NCI-H1105 treated with DMSO at 0.1 percent for 48 hours (cell line): ENCODE measurements at places on chromosomes 6 and 20.

- DNase-seq = peak; percentile 40
Observed at GRCh38 chr6:37170273-37171200, 585 bp downstream of the PIM1 start.

- no peak for DNase-seq
Observed at GRCh38 chr6:87922947-87923330, 124.7 kb upstream of the SPACA1 start.

- DNase-seq = no peak
Observed at GRCh38 chr6:44367681-44368080, 19.8 kb upstream of the CDC5L start.

- no peak for DNase-seq
Observed at GRCh38 chr6:114049367-114049966, 78.5 kb upstream of the HDAC2 start.

DNA sequence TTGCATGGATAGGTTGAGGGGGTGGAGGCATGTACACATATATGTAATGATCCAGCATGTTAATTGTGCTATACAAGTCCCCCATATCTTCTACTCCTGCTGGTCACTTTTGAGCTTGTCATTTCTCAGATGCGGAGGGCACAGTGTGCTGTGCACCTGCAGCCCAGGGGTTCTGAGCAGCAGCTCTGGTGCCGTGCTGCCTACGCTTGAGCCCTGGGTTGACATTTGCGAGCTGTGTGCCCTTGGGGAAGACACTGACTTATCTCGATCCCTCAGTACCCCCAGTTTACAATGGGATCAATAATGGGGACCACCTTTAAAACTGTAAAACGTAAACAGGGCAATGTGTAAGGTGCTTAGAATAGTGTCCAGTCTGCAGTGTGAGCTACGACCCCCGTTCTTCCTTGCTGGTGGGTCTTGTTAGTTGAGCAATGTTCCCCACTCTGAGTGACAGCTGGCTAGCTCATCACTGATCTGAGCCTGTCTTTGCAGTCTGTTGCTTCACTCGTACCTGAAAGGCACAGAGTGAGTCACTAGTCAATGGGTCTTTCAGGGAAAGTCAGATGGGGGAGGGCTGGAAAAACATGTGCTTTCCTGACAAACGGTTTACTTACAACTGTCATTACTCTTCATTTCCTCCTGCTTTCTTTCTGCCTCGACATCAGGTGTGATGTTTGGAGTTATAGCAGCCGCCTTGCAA is 91.7 kb downstream of the SLC2A10 start:
- DNase-seq = no peak

GRCh38 chr6:128036808-128037570 is 136.1 kb upstream of the THEMIS start:
- no peak for DNase-seq

DNA sequence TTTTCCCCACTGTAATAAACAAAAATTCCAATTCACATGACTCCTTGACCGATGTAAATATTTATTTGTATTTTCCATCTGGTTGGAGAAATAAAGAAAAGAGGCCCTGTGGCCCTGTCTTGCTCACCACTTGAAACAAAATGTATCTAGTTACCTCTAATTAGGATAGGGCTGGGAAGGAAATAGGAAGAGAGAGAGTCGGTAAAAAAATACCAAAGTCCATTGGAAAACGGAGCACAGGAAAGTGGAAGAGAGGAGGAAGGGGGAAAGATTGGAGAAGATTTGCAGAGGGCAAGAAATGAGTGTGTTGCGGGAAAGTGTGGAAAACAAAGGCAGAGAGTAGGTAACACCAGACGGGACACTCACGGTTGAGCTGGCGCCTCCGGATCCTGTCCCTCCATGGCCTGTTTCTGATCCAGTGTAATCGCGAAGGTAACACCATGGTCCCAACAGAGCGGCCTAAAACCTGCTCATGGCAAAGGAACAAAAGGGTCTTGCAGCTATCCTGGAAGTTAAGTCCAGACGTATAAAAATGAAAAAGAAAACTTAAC is 105.8 kb upstream of the RIPOR2 start:
- no peak for DNase-seq

GRCh38 chr20:17504066-17504897 is 26.9 kb downstream of the BFSP1 start:
- DNase-seq = no peak

- no peak for DNase-seq
Observed at GRCh38 chr6:16918586-16918985, 157.3 kb upstream of the ATXN1 start.

- no peak for DNase-seq
Observed at GRCh38 chr6:47250302-47250701, 59.4 kb downstream of the TNFRSF21 start.

- no peak for DNase-seq
Observed at GRCh38 chr6:36358226-36358915, 21.7 kb upstream of the BNIP5 start.

DNA sequence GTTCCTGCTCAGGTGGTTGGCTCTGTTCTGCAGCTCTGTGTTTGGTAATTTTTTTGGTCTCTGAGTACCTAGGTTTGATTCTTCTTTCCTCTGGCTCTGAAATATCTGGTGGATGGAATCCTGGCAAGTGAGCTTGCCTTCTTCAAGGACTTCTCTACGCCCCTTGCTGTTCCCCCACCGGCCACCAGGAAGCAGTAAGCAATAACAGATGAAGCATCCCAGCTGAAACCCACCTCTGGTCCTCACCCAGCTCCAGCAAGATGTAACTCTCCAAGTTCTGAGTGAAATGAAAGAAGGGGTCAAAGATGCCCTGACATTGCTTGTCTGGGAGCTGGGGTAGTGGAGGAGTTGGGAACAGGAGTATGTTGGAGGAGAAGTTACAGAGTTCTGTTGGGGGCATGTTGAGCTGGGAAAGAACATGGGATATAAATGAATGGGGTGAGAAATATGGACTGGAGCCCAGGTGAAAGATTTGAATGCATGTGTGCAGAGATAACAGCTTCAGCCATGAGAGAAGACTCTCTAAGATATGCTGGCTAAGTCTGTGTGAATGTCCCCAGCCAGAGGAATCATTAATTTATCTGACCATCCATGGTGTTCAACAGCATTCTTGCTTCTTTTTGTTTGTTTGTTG is 51.3 kb upstream of the GLP1R start:
- DNase-seq = peak; percentile 29

DNA sequence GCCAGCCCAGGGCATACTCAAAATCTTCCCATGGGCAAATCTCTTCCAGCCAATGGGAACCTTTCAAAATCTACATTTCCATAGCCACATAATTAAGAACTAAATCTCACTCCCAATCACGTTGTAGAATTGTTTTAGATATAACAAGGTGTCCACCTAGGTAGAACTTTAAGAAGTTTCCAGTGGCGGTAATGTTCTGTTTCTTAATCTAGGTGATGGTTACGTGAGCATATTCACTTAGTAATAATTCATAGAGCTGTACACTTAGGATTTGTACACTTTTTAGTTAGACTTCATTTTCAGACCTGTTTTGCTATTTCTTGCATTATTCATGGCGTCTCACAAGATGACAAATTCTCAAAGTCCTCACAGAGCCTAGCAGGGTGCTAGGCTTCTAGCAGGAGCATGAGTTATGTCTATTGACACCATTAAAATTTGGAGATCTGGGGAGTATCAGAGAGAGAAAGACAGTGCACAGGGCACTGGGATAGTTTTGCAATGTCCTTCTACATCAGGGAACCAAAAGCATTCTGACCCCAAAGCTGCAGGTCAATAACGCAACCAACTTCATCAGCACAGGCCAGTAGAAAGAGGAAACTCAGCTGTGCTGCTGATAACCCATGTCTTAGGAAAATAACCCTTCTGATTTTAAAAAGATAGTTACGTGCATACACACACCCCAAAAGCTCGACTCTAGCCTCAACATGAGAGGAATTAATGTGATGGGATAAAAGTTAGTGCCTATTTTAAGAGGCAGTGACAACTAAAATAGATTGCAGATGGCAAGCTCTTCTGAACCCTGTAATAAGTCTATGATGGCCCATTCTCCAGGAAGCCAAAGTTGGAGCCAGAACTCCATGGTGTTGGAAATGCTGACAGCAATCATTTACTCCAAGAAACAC is 518.1 kb upstream of the JARID2 start:
- no peak for DNase-seq

- peak; percentile 47 for DNase-seq
Observed at GRCh38 chr6:165988302-165988756, 179.3 kb downstream of the TBXT start.

DNA sequence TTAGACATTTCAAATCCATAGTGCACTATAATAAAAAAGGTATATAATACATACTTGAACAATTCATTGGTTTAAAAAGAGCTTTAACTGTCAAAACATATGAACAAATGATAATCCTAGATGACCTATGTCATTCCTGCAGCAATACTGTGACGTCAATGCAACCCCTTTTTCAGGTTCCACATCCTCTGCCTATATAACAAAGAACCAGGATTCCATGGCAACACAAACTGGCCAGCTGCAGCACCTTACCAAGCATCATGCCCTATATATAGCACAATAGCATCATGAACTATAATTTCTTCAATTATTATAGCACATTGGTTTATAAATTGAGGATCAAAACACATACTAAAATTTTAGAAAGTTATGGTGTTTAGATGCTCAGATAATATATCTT is 578 bp upstream of the PTCHD4 start:
- peak; percentile 29 for DNase-seq

DNA sequence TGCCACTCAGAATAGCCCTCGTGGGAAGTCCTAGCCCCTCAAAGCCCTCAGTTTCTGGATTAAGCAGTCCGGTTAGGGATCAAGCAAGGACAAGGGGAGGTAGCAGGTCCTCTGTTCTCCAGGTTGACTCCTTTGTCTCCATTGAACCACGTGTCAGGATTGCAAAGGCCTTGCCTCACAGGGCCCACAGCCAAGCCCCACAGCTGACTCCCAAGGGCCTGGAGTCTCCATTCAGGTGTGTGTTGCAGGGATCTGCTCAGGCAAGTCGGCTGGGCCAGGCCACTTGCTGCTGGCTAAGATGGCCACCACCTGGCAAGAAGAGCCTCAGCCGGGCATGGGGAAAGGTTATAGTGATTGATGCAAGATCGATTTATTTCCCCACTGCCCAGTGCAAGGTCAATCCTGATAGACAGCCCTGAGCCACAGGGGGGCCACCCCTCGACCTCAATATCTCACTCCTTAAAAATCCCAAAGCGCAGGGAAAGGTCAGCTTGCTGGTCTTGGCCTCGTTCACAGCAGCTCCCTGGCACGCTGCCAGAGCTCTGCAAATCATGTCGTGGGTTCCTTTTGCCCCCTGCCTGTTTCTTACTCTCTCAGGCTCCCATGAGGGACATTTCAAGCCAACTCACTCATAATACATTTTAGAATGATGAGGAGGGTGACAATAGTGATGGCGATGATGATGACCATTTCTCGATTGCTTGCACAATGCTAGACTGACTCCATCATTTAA is 75.9 kb downstream of the EDN3 start:
- DNase-seq = no peak

GRCh38 chr6:47476781-47477496 is 650 bp upstream of the CD2AP start:
- peak; percentile 26 for DNase-seq

DNA sequence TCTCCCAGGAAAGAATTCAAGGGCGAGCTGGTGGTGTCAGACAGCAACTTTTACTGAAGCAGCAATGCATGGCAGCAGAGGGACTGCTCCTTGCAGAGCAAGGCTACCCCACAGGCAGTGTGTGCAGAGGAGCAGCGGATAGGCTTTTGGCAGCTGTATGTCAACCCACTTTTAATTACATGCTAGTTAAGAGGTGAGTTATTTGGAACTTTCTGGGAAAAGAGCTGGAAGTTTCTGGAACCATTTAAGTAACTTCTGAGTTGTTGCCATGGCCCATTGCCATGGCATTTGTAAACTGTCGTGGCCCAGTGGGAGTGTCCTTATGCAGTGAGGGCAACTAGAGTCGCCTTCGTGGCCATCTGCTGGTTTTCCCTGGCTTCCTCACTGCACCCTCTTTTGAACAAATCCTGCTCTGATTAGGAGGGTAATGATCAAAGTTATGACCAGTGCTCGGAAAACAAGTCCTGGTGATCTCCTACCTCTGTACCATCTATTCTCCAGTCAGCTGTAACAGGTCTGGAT is 34.0 kb downstream of the BPIFB4 start:
- no peak for DNase-seq

- no peak for DNase-seq
Observed at GRCh38 chr6:129592516-129593232, 117.3 kb downstream of the ARHGAP18 start.

DNA sequence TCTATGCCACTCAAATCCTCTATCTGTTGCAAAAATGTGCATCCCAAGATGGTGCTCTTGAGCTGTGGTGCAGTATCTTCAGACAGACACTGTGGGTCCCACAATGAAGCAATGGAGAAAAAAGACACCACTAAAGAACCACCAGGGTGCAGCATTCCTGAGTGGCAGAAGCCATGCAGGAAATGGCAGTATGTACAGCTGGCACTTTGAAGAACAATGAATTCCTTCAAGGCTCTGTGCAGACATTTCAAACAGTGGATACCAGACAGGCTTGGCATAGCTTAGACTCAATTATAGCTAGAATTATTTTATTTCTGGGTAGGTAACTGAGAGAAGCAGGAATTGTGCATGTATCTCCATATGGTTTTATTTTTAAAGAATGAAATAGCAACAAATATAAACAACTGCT is 24.0 kb upstream of the HDAC2 start:
- DNase-seq = peak; percentile 62

DNA sequence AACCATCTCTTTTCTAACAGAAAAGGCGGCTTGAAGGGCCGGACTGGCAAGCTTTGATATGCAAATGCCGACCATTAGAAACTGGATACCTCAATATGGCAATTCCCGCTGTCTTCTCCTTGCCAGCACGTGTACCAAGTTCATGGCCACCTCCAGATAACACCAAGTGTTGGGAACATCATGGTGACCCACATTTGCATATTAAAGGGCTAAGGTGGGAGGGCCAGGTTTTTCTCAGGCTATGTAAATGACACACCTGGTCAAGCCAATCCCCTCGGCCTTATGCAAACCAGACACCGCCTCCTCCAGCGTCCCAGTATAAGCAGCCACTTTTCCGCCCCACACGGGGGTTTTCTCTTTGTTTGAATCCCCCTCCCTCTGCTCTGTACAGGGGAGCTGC is 110.7 kb downstream of the DACT2 start:
- no peak for DNase-seq

DNA sequence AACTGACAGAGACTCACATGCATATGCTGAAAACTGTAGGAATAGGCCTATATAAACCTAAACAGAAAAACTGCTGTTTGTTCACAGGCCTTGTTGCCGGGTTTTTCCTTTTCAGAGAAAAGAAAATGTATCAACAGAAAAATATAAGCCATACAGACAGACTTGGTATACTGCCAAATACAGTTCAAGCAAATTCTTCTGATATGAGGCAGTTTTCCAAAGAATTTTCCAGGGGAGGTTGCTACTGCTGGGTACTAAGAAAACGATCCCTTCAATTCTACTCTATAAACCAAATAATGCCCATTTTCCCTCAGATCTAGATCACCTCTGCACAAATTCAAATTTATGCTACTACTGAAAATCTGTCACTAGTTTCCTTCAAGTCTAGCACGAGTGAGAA is 59.4 kb downstream of the ME1 start:
- DNase-seq = no peak

- peak; percentile 46 for DNase-seq
Observed at GRCh38 chr6:34792605-34793500, 970 bp downstream of the BLTP3A start.
